Spinal cord (tissue), 10 donors: ENCODE measurements at places on chromosomes 4 and X. TPM values are rescaled to one million over a fixed set of nuclear protein-coding genes. Genes with fewer than 3 reads are reported as not detected.

DNA sequence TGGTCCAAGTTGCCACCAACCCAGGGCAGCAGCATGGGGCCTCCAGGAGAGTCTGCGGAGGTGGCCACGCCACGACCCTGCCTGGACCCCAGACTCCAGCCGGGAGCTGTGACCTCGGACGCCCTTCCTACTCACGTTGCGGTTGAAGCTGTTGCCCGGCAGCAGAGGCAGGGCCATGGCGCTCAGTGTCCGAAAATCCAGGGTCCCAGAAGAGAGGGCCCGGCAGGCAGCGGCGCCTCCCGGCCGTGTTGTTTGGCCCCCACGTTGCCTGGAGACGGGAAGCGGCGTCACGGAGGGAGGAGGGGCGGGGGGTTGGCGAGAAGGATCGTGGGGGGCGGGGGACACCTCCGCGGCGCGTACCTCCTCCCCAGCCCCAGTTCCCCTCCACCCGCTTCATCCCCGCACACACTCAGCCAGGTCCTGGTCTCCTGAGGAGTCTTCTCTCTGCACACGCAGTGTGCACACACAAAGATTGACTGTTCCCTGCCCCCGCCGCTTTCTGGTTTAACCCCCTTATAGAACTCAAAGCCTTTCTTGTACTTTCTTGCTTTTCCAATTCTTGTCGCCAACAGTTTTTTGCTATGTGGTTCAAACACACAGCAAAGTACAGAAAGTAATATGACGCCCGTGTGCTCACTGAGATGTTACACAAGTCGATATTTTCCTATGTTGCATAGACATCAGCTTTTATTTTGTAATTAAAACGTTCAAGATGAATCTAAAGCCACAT lies at the start of gene EFHC2:
TSS of gene EFHC2 (minus strand) at position 261 of the 730 bp plus-strand sequence. CDS start at position 177, 84 bp downstream.
- H3K27me3 ChIP-seq, result peaks cover 7% of the 10 kb centered on the region
- H3K27ac ChIP-seq, result no peak within 1 kb of the TSS
- peaks cover 3% of the 10 kb centered on the region for H3K4me1 ChIP-seq
- H3K36me3 ChIP-seq, result no peaks in the 10 kb centered on the region

DNA sequence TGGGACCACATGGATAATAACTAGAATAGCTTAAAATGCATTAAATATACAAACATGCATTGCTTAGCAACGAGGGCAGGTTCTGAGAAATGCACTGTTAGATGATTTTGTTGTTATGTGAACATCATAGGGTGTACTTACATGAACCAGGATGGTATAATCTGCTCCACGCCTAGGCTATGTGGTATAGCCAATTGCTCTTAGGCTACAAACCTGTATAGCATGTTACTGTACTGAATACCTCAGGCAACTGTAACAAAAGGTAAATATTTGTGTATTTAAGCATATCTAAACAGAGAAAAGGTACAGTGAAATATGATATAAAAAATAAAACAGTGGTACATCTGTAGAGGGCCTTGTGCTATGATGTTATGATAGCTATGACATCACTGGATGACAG lies 169.2 kb upstream of the IL15 start:
- H3K27me3 ChIP-seq, result no peaks in the 10 kb centered on the region
- no peak for DNase-seq
- H3K4me1 ChIP-seq, result no peaks in the 10 kb centered on the region
- H3K4me3 ChIP-seq, result no peak overlapping the region
- no peaks in the 10 kb centered on the region for H3K36me3 ChIP-seq
- no peak overlapping the region for H3K27ac ChIP-seq

DNA sequence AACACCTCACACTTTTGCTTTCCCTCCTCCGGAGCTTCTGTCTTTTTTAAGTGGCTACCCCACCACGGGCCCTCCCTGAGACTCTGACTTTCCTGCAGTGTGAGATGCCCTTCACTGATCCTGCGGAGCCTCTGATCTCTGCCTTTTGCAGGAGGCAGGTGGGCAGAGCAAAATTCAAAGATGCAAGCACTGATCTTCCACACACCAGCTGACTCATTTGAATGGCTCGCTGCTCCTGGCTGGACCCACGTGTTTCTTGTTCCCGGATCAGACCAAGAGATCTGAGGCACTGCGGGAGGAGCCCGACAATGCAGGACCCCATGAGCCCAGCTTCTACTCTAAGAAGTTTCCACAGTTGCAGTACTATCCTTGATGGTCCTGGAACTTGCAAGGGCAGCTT lies 1607.9 kb upstream of the TENM3 start:
- H3K27ac ChIP-seq, result no peak overlapping the region
- H3K36me3 ChIP-seq, result no peaks in the 10 kb centered on the region
- no peak overlapping the region for H3K4me3 ChIP-seq
- H3K4me1 ChIP-seq, result no peaks in the 10 kb centered on the region

PARM1 gene
- total RNA-seq, result 31.2 TPM

DNA sequence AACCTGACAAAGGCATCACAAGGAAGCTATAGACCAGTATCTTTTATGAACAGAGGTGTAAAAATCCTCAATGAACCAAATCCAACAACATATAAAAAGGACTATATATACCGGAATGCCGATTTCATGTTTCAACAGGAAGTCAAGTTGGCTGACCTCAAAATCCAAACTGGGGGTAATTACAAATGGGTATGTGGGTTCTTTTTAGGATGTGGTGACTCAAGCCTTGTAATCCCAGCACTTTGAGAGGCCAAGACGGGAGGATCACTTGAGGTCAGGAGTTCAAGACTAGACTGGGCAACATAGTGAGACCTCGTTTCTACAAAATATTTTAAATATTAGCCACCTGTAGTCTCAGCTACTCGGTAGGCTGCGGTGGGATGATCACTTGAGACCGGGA lies 10.4 kb downstream of the PRSS48 start:
- no peaks in the 10 kb centered on the region for H3K27me3 ChIP-seq
- no peak overlapping the region for H3K27ac ChIP-seq
- no peaks in the 10 kb centered on the region for H3K4me1 ChIP-seq

DNA sequence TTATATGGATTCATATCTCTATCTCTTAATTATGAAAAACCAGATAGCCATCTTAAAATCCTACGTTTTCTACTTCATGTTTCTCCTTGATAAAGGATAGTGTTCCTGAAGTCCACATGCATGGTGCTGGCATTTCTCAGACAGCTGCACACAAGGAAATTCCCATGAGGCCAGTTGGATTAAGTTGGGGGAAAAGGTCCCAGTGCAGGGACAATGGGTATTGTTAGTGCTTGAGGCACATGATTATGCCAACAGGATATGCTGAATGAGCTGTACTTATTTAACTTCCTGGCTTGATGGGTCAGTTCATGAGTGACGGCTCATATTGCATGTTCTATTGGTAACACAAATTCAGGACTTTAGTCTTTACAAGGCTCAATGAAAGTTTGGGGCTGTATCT lies 913.9 kb upstream of the NDST4 start:
- no peaks in the 10 kb centered on the region for H3K27me3 ChIP-seq
- no peak overlapping the region for H3K27ac ChIP-seq
- no peaks in the 10 kb centered on the region for H3K36me3 ChIP-seq
- no peak overlapping the region for H3K4me3 ChIP-seq

GRCh38 chr4:152780267-152780778 lies 569 bp downstream of the ARFIP1 start:
- H3K4me3 ChIP-seq, result peak overlapping the region; percentile 97
- DNase-seq, result no peak
- peak overlapping the region; percentile 97 for H3K27ac ChIP-seq
- H3K36me3 ChIP-seq, result no peaks in the 10 kb centered on the region

- H3K4me3 ChIP-seq, result no peak overlapping the region
- no peaks in the 10 kb centered on the region for H3K36me3 ChIP-seq
- H3K4me1 ChIP-seq, result no peaks in the 10 kb centered on the region
- DNase-seq, result no peak
- H3K27me3 ChIP-seq, result no peaks in the 10 kb centered on the region
- no peak overlapping the region for H3K27ac ChIP-seq
Measured at GRCh38 chr4:159926871-159927270, 824.0 kb downstream of the RAPGEF2 start.

GRCh38 chr4:118270492-118270891 lies 82.3 kb downstream of the PRSS12 start:
- peaks cover 2% of the 10 kb centered on the region for H3K4me1 ChIP-seq
- DNase-seq, result peak; percentile 45
- H3K36me3 ChIP-seq, result no peaks in the 10 kb centered on the region
- H3K4me3 ChIP-seq, result no peak overlapping the region
- H3K27ac ChIP-seq, result no peak overlapping the region
- H3K27me3 ChIP-seq, result peaks cover 2% of the 10 kb centered on the region

GRCh38 chr4:26073886-26074560 lies 160.0 kb downstream of the SMIM20 start:
- no peak overlapping the region for H3K27ac ChIP-seq
- no peaks in the 10 kb centered on the region for H3K27me3 ChIP-seq
- no peaks in the 10 kb centered on the region for H3K36me3 ChIP-seq
- H3K4me1 ChIP-seq, result no peaks in the 10 kb centered on the region
- no peak overlapping the region for H3K4me3 ChIP-seq
- no peak for DNase-seq

- no peaks in the 10 kb centered on the region for H3K36me3 ChIP-seq
- no peak overlapping the region for H3K27ac ChIP-seq
- no peak overlapping the region for H3K4me3 ChIP-seq
- H3K4me1 ChIP-seq, result no peaks in the 10 kb centered on the region
- no peaks in the 10 kb centered on the region for H3K27me3 ChIP-seq
Measured at GRCh38 chr4:36990128-36990872, 254.2 kb upstream of the NWD2 start.

IL2 gene
- total RNA-seq, result not detected

- H3K4me3 ChIP-seq, result no peak overlapping the region
- peaks cover 13% of the 10 kb centered on the region for H3K36me3 ChIP-seq
- no peaks in the 10 kb centered on the region for H3K27me3 ChIP-seq
Measured at GRCh38 chr4:2961421-2961810, 1.8 kb downstream of the NOP14 start.

- peak; percentile 45 for DNase-seq
- no peaks in the 10 kb centered on the region for H3K27me3 ChIP-seq
Measured at GRCh38 chr4:11720292-11720691, 291.6 kb upstream of the HS3ST1 start.

MMGT1 gene
- total RNA-seq, result 19.3 TPM

GRCh38 chr4:20359692-20360091 lies 108.0 kb downstream of the SLIT2 start:
- no peak for DNase-seq
- no peaks in the 10 kb centered on the region for H3K27me3 ChIP-seq
- no peak overlapping the region for H3K27ac ChIP-seq
- no peak overlapping the region for H3K4me3 ChIP-seq

- DNase-seq, result no peak
- H3K36me3 ChIP-seq, result no peaks in the 10 kb centered on the region
- no peaks in the 10 kb centered on the region for H3K27me3 ChIP-seq
- H3K27ac ChIP-seq, result no peak overlapping the region
- H3K4me3 ChIP-seq, result no peak overlapping the region
- H3K4me1 ChIP-seq, result no peaks in the 10 kb centered on the region
Measured at GRCh38 chrX:154714925-154715324, 36.0 kb downstream of the GAB3 start.

DNA sequence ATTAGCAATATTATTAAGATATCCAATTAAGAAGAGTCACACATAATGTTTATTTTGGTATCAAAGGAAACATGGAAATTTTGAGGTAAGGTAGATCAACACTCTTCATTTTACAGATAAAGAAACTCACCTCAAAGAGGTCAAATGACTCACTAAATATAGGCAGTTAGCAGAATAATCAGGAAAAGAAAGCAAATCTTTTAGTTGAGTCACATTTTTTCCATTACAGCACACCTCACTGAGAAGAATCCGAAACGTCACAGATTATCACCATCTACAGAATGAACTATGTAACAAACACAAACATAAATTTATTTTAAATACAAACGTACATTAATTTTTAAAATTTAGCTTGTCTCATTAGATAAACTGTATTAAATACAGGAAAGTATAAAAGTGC lies 70.1 kb downstream of the TMEM47 start:
- no peaks in the 10 kb centered on the region for H3K4me1 ChIP-seq
- no peak overlapping the region for H3K27ac ChIP-seq
- H3K36me3 ChIP-seq, result no peaks in the 10 kb centered on the region
- no peak overlapping the region for H3K4me3 ChIP-seq

DNA sequence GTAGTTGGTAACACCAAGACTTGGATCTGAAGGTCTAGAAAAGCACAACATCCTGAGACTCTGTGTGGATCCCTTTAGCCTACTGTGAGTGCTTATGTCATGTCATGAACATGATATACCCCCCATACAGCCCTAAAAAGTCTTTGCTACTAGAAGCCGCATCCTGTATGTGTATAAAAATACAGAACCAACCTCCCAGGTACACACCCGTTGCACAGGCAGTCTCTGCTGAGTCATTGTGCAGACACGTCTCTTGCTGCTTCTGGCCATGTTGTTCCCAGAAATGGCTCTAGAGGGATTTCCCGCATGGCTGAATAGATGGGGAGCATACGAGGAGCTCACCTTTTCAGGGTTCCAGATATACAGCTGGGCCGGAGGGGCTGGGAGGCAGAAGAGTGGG lies 93.3 kb downstream of the MAMLD1 start:
- no peak for DNase-seq
- no peak overlapping the region for H3K27ac ChIP-seq
- H3K4me1 ChIP-seq, result no peaks in the 10 kb centered on the region
- no peaks in the 10 kb centered on the region for H3K27me3 ChIP-seq
- no peak overlapping the region for H3K4me3 ChIP-seq

DNA sequence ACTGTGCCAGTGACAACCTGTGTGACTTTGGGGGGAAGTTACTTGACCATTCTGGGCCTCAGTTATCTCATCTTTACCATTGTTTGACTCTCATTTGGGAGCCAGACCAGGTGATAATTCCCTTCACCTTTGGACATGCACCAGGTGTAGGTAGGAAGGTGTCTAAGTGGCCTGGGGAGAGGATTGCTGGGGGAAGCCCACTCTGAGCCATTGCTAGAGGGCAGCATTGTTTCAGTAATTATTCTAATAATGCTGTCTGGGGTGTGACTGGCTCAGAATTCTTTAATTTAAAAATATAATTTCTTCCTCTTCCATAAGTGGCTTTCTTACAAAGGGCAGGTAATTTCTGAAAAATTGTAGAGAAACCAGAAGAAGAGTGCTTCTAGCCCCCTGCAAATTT lies 104.3 kb downstream of the RTL9 start:
- H3K27ac ChIP-seq, result no peak overlapping the region
- H3K4me1 ChIP-seq, result no peaks in the 10 kb centered on the region
- peaks cover 4% of the 10 kb centered on the region for H3K27me3 ChIP-seq

DNA sequence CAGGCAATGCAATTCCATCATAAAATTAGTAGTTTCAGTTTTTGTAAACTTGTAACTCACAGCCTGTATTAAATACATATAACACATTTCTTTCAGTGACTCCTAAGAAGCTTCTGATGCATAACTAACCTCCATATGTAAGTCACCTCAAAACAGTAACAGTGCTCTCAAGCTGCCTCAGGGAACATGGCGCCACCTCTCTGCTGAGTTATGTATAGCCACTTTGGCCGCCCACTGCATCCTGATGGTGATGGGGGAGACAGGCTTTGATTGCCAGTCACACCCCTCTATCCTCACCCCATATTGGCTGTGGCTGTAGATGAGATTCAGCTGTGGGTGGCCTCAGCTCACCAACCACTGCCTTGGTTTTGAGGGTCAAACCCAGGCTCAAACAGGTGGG lies 54.3 kb downstream of the LRBA start:
- no peaks in the 10 kb centered on the region for H3K27me3 ChIP-seq
- no peak overlapping the region for H3K4me3 ChIP-seq
- H3K27ac ChIP-seq, result no peak overlapping the region
- H3K4me1 ChIP-seq, result no peaks in the 10 kb centered on the region

GRCh38 chr4:141447761-141448160 lies 188.6 kb upstream of the IL15 start:
- no peaks in the 10 kb centered on the region for H3K27me3 ChIP-seq
- H3K4me1 ChIP-seq, result no peaks in the 10 kb centered on the region
- no peaks in the 10 kb centered on the region for H3K36me3 ChIP-seq
- H3K27ac ChIP-seq, result no peak overlapping the region
- no peak overlapping the region for H3K4me3 ChIP-seq

GLRA3 gene
- 41.1 TPM for total RNA-seq
